ENCODE measurements at places on chromosomes 6 and 20. TPM values are rescaled to one million over a fixed set of nuclear protein-coding genes. Genes with fewer than 3 reads are reported as not detected.

TRDN gene
- total RNA-seq, result 33.7 TPM

BCAS4 gene
- total RNA-seq, result 4.8 TPM

SPDEF gene
- 0.18 TPM for total RNA-seq

DPPA5 gene
- total RNA-seq, result not detected

BNIP5 gene
- total RNA-seq, result 0.58 TPM

GPX6 gene
- total RNA-seq, result not detected

DLL1 gene
- 16.8 TPM for total RNA-seq

COL12A1 gene
- 261 TPM for total RNA-seq

NFS1 gene
- 47.8 TPM for total RNA-seq

SSTR4 gene
- 0.18 TPM for total RNA-seq

RCAN2 gene
- total RNA-seq, result 11.9 TPM

HTR1E gene
- total RNA-seq, result 0.93 TPM

OSBPL2 gene
- 35.4 TPM for total RNA-seq

RFX6 gene
- total RNA-seq, result not detected

PHACTR3 gene
- total RNA-seq, result 6.3 TPM

MCHR2 gene
- total RNA-seq, result not detected

PPIL6 gene
- 11.7 TPM for total RNA-seq

UFL1 gene
- 24.1 TPM for total RNA-seq

REM1 gene
- 2.8 TPM for total RNA-seq

CLVS2 gene
- total RNA-seq, result 0.18 TPM

CGAS gene
- total RNA-seq, result 6.5 TPM

SALL4 gene
- 7.7 TPM for total RNA-seq

ADAM33 gene
- 24.6 TPM for total RNA-seq

PEX6 gene
- total RNA-seq, result 30.1 TPM

QRSL1 gene
- total RNA-seq, result 15.5 TPM

MCCD1 gene
- total RNA-seq, result 9.8 TPM

DEFB132 gene
- 0.18 TPM for total RNA-seq

ADGRB3 gene
- 8.0 TPM for total RNA-seq

ZSWIM1 gene
- total RNA-seq, result 8.3 TPM

NCOA3 gene
- total RNA-seq, result 49.7 TPM

MATN4 gene
- 0.99 TPM for total RNA-seq

Data from metanephros (tissue), 2 donors.